ENCODE measurements at places on chromosomes 1 and 21.

GRCh38 chr1:72006092-72006491 is 276.2 kb downstream of the NEGR1 start:
- no peak for DNase-seq

DNA sequence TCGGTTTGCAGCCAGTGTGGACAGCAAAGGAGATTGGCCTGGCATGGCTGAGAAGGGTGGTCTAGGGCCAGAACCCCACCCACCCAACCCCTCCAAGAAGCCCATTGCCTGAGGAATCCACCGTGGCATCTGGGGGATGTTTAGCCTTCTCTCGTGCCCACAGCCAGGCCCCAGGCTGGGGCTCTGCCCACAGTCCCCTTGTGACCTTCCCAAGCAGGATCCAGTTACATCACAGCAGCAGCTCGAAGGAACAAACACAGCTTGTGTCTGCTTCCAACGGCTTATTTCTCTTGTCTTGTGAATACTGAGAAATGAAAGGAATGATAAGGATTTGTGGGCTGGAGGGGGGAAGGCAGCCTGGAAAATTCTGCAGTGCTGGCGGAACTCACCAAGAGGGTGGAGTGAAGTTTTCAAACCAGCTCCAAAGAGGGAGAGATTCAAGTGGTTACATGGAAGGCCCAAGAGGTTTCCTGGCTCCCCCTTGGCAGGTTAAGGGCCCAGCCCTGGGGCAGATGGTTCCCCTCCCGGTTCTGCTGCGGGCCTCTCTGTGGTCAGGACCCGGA is 61.6 kb downstream of the DHRS3 start:
- DNase-seq: no peak

- no peak for DNase-seq
These were observed 11.8 kb upstream of the RAP1GAP start for GRCh38 chr1:21680918-21681317.

- DNase-seq: no peak
These were observed 23.7 kb downstream of the JAK1 start for GRCh38 chr1:64942675-64943074.

GRCh38 chr1:213686983-213687382 is 300.8 kb upstream of the PROX1 start:
- DNase-seq: no peak

- DNase-seq: no peak
These were observed 11.2 kb upstream of the VPS45 start for GRCh38 chr1:150056407-150056806.

DNA sequence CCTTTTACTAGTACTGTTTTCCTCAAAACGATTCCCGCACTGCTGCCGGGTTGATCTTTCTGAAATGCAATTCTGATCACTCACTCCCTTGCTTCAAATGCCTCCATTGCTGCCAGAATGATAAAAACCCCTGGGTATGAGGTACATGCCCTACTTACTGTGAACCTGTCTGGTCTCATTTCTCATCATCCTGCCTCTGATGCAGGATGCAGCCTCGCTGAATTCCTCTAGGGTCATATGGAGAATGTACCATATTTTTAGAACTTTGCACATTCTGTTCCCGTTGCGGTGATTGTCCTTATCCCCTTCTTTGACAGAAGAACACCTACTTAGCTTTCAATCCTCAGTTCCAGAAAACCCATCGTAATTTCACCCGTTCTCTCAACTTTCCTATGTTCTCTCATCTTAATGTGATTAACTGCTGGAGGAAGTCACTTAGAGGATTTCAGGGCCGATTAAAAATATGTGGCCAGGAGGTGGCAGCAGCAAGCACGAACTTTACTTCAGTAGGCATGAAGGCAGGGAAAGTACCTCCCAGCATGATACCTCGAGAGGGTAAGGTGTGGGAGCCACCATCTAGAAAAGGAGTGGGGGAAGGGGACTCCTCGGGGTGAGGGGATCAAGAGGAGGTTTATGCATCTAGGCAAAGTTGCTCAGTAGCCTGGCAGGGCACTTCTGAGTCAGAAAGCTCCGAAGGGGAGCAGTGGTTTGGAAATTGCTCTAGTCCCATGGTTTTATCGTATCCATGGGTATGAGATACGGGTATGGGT is 361.5 kb upstream of the ZP4 start:
- no peak for DNase-seq

GRCh38 chr1:41465741-41466140 is 18.7 kb downstream of the EDN2 start:
- DNase-seq: no peak

- no peak for DNase-seq
These were observed 4.6 kb downstream of the NENF start for GRCh38 chr1:212437179-212437798.

DNA sequence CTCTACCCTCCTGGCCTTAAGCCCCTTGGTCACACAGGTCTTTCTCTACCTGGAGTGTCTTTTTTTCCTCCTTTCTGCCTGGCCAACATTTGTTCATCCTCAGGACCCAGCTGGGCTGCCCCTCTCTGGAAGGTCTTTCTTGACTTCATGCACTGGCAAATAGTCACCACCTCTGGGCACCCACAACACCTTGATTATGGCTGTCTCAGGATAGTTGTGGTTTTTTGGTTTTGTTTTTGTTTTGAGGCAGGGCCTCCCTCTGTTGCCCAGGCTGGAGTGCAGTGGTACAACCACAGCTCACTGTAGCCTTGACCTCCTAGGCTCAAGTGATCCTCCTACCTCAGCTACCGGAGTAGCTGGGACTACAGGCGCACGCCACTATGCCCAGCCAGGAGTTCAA is 10.8 kb downstream of the RPS6KA1 start:
- no peak for DNase-seq

GRCh38 chr1:228986093-228986904 is 251.0 kb downstream of the RHOU start:
- DNase-seq: no peak

GRCh38 chr1:109954041-109954512 is 30.5 kb upstream of the AHCYL1 start:
- no peak for DNase-seq

Measured in stimulated activated CD4-positive, alpha-beta T cell treated with anti-CD3 and anti-CD28 coated beads, Interleukin-15, amount 100 ng/mL, for 1 hour (primary cell).